ENCODE measurements at places on chromosomes 2 and 18.

DNA sequence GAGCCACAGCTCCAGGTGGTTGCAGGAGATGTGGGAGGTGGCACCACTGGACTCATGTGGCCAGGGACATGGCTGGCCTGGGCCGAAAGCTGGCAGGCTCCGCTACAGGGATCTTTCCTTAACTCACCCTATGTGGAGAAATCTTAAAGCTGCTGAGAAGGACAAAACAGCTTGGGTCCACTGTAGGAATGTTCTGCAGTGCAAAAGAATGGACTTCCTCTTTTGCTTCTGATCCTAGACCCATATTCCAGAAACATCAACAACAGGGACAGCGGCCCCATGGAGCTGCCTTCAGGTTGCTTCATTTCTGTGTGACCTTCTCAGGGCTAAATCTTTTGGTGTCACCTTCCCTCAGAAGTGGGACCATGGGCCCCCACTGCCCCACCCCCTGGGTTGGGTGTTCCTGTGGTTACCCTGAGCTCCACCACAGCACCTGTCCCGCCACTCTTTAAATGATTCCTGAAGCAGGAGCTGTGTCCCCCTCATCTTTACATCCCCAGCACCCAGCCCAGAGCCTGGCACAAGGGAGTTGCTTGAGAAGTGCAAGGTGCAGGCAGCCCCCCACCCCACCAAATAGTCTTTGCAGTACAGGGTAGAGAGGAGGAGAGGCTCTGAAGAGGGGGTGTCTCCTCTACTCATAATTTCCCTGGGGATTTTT is 205.8 kb downstream of the ZBTB7C start:
- DNase-seq = no peak

GRCh38 chr2:157053876-157054275 is 203.6 kb upstream of the GALNT5 start:
- no peak for DNase-seq

DNA sequence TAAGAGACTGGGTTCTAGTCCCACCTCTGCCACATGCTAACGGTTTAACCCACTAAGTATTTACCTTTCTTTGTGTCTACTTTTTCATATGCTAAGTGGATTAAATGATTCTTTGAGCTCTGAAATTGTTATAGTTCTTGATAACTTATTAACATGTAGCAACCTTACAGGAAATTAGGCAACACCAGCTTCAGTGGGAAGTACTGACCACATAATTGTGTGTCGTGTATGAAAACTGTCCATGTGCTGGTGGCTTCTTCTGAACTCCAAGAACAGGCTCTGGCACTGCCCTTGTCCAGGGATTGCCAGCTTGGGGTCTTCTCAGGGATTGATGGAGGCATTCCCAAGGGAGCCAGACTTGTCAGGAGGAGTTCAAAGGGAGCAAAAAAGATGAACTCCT is 427.7 kb downstream of the TGIF1 start:
- no peak for DNase-seq

- DNase-seq = no peak
Measured at GRCh38 chr2:160267022-160267421, 67.0 kb upstream of the ITGB6 start.

GRCh38 chr2:23388756-23389514 is 4.0 kb downstream of the KLHL29 start:
- no peak for DNase-seq

DNA sequence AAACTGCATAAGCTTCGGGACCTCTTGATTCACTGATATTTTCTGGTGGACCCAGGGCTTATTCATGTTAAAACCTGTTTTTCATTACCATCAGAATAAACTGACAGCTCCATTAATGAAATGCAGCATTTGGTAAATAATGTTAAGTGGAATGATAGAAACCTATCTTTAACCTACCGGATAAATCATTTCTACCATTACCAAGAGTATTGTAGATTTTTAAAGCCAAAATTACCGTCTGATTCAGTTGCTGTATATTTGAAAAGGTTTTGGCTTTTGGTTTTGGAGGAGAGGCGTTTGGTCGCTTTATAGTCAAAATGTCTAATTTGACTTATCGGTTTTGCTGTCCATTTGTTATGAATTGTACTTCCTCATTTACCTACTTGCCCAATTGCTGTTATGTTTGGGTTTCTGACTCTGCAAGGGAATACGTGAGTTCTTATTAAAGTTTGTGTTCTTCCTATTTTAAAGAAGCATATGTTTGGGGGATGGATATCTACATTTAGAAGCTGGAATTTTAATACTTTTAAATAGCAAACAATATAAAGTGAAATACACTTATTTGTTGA is 1.0 kb upstream of the CUL3 start:
- no peak for DNase-seq

- no peak for DNase-seq
Measured at GRCh38 chr2:45904267-45904945, 252.9 kb downstream of the PRKCE start.

DNA sequence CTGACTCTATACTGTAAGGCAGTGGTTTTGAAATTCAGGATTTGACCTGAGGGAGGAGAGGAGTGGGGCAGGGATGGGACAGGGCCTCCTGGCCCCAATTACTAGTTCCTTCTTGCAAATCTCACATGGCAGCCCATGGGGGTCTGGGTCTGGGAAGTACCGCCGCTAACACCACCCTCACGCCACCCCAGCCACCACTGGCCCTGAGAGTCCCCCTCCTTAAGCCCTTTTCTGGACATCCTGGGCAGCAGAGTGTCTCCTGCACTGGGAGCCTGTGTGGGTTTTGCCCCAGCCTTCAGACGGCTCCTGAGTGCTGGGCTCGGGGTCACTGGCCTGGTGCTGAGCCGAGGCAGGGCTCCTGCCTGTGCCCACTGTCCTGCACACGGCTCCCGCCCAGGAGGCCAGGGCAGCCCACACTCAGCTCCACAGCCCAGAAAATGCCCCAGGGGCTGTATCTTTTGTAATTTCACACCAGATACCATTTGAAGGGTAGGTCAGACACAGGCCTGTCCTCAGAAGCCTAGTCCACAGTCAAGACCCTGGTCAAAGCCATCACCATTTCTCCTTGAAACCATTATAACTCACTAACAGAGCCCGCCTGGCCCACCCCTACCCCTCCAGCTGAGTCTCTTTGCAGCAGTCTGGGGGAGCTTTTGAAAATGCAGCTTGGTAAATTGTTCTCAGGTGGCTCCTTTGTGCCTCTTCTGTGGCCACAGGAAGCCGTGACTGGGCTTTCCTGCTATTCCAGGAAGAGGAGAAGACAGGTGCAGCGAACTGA is 55.1 kb downstream of the CYP27C1 start:
- DNase-seq = no peak

- DNase-seq = no peak
Measured at GRCh38 chr2:230665263-230665691, 47.4 kb upstream of the CAB39 start.

DNA sequence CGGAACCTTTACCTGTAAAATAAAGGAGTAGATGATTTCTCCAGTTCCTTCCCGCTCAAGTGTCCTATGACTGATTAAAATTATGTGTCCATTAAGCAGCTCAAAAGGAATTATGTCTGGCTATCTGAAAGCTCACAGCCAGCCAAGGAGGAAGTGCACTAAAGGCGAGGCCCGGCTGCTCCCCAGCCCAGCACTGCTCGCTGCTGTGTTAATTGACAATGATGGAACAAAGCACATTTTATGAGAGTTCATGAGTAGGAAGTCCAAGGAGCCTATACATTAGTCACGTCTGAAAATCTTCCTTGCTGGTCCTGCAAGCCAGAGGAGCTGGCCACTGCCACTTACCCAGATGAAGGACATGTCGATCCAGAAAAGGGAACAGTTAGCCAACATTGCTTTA is 14.3 kb downstream of the TTC32 start:
- DNase-seq = no peak

GRCh38 chr2:64401529-64401880 is 52.5 kb upstream of the LGALSL start:
- DNase-seq = no peak

DNA sequence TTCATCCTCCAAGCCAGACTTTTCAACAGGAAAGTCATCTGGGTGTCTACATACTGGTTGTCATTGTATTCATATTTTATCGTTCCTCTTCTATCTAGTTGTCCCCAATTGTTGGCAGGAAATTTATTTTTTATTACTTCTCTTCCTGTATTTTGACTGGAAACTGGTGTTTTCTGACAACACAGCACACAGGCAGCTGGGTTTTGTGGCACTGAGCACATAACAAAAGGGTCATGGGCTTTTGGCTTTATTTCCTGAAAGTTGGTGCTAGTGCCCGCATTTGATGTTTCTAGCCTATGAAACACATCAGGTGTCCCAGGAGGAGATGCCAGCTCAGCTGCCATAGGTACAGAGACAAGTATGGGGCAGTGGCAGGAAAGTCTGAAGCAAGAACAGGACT is 126.4 kb downstream of the TMEM17 start:
- DNase-seq = no peak

DNA sequence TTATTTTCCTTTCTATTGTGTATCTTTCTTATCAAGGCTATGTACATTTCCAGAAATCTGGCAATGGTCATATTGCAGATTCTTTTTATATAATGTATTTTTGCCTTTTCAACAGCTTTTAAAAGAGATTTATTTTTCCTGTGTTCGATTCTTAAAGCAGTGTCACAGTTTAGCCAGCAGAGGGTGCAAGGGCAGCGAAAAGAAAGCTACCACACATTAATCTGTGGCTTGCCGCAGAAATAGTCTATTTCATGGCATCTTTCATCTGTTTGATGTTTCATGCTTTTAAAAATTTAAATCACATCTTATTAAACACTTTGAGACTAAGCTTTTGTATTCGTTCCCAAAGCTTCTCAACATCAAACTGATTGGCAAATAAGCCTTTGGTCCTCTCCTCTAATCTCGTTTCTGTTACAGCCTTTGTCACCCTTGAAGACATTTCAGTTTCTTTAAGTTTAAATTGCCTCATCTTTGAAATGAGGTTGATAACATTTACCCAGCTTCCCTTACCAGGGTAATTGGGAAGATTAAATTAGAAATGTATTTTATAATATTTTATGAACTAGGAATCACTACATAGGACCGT is 73.3 kb downstream of the PIK3C3 start:
- DNase-seq = peak; percentile 18

DNA sequence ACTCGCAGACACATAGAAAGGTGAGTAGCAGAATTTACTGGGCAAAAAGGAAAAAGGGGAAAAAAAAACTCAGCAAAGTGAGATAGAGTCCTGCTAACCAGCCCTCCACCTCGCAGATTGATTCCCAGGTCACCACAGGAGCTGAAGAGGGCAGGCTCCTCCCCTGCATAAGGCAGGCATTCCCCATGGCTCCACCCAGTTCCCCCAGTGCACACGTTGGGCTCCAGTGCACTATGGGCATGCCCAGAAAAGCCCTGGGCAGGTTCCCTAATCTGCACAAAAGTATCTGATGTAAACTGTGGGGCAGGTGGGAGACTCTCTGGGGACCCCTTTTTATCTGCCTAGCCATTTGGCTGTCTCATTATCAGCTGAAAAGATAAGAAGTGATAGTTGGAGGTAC is 461.2 kb upstream of the TMEFF2 start:
- peak; percentile 82 for DNase-seq

DNA sequence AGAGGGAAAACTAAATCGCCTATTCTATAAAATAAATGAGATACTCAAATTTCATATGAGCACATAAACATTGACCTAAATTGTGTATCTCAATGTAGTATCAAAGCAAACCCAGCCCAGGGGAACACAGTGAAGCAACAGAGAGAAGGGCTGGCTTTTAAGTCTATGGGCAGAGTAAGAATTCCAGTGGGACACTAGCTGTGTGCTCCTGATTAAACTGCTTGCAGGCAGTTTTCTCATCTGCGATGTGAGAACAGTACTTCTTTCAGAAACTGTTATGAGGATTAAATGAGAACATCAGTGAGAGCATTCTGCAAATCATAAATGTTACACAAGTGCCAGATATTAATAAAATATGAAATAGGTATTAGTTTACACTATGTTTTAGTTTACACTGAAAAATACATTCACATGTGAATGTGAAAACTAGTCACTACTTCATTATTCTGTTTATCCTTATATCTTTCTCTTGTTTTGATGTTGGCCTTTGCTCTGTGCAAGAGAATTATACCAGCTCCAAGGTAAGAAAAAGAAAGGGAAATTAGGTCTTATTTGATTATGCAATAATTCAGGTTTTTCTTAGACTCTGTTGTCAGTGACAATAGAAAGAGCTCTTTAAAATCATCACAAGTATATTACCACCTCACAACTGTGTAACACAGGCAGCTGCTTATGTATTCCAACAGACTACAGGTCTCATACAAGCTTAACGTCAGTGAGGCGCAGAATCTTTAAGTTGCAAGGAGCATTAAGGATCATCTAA is 47.5 kb downstream of the GAREM1 start:
- DNase-seq = no peak

GRCh38 chr2:113776949-113777348 is 20.5 kb upstream of the SLC35F5 start:
- DNase-seq = no peak

- DNase-seq = no peak
Measured at GRCh38 chr2:236393581-236393980, 129.4 kb upstream of the ASB18 start.

DNA sequence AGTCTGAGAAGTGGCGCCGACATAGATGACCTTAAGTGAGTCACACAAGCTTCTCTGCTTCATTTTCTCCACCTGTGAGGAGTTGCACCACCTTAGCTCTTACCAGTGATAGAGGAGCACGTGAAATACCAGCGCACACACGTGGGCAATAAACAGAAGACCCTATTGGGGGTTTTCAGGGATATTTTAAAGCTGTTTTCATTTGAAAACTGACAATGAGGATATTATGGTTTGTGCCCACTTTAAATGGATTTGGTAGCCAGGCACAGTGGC is 47.3 kb upstream of the FZD7 start:
- DNase-seq = no peak

GRCh38 chr2:211944572-211944971 is 594.0 kb downstream of the ERBB4 start:
- DNase-seq = peak; percentile 48

- DNase-seq = peak; percentile 71
Measured at GRCh38 chr2:58834404-58834803, 593.3 kb upstream of the FANCL start.

GRCh38 chr2:227117027-227117426 is 47.0 kb downstream of the COL4A4 start:
- no peak for DNase-seq

GRCh38 chr2:44786817-44787214 is 154.7 kb upstream of the SIX3 start:
- no peak for DNase-seq

DNA sequence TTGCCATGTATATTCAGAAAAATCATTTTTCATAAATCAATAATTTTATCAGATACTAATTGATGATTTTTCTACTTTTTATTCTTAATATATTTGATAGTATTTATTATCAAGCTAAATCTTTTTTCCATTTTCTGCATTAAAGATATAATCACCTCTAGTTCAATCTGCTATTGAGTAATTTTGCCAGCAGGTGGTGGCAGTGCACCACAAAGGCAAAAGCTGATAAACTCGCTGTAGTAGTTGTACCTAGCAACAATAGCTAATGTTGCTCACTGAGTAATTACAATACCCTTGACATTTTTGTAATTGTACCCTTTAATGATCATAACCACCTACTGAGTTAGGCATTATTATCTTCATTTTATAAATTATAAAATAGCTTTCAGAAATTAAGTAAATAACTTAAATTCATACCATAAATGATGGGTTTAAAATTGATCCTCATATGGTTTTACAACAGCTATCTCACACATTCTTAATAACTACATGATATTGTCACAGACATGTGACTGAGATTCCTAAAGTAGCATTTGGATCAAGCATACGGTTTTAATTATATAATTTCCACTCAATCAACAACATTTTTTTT is 52.0 kb upstream of the CALCRL start:
- DNase-seq = peak; percentile 64

- DNase-seq = no peak
Measured at GRCh38 chr2:168009900-168010299, 237.5 kb downstream of the STK39 start.

- no peak for DNase-seq
Measured at GRCh38 chr2:109164311-109164710, 35.3 kb downstream of the SH3RF3 start.

GRCh38 chr18:44816477-44816876 is 135.8 kb downstream of the SETBP1 start:
- no peak for DNase-seq
